ENCODE measurements at places on chromosomes 12 and 14.

DNA sequence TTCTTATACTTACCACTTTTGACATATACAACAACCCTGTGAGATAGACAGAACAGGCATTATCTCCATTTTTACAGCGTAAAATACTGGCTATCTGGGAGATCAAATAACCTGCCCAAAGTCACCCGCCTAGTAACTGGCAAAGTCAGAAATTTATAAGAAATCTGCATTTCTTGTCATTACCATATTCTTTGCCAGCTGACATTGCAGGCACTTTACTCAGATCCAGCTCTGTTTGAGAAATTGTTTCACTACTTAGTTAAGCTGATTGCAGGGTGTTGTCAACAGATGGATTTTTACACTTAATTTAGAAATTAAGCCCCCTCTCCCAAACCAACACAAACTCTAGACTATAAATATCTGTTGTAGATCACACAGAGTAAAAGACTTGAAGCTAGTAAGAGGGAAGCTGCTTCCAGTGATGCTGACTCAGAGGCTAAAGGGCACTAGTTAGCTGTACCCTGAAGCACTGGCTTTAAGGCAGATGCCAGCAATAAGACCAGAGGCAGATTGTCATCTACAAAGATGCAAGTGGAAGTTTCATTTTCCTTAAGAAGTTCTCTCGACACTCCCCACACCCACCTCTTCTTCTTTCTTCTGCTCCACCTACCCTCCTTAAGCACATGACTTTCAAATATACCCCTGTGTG lies 153.1 kb downstream of the ANO6 start:
- no peak for DNase-seq

DNA sequence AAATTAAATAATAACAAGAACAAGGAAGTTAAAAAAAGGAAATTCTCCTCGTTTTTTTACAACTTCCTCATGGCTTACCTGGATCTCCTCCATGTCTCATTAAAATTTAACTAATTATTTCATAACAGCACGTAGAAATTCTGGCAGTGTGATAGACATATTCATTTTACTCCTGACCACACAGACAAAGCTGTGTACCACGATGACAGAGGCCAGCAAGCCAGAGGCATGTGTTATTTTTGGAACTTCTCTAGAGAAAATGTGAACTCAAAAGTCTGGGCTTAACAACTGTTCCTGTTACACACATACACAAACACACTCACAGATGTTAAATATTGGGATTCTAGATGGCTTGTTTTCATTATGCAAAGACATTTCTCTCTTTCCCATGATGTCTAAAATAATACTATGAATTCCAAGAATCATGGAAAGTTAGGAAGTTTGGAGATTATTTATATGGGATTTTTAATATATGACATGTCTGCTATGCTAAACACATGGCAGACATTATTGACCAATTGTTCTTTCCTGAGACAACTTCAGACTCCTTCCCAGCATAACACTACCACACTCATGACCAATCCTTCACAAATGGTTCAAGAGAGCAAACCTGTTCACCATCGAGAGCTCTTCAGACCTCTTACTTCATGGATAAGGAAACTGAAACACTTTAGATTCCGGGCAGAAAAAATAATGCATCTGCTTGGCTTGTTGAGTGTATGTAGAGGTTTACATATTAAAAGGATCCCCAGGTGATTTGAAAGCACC lies 158.7 kb downstream of the DACT1 start:
- DNase-seq, result no peak

GRCh38 chr12:64270411-64270810 lies 48.3 kb upstream of the KICS2 start:
- no peak for DNase-seq

DNA sequence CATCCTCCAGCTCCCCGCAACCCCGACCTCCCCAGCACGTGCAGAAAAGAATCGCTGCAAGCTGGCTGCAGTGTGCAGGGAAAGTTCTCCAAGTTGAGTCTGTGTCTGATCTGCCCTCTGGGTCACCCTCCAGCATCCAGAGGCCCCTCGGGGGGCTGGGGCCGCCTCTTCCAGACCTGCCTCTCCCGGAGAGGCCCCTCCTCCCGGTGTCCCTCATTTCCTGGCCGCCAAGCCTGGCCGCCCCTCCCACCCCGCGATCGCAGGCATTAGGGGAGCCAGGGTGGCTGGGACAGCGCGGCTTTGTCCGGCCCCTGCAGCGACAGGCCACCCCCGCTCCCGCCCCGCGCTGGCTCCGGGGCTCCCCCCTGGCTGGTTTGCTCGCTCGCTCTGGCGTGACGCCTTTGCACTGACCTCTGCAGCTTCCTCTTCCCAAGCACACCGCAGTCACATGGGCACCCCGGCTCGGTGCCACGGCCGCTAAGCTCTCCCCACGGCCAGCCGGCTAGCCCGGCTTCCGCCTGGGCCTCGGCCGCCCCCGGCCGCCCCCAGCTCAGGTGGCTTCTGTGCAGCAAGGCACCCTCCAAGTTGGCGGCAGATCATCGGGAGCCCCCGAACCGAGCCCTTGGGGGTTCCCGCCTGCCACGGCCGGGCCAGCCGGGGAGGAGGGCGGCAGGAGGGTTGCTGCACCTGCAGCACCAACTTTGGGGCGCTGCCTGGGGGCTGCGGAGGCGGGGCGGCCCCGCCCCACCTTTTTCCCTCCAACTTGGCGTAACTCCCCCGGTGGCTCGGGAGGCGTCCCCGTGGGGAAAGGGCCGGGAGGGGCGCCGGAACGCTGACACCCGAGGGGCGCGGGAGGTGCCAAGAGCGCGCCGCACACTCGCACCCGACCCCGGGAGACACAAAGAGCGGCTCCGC lies 43.7 kb downstream of the KDM2B start:
- DNase-seq, result peak; percentile 96

GRCh38 chr12:64733857-64734256 lies 25.3 kb downstream of the GNS start:
- DNase-seq, result no peak

DNA sequence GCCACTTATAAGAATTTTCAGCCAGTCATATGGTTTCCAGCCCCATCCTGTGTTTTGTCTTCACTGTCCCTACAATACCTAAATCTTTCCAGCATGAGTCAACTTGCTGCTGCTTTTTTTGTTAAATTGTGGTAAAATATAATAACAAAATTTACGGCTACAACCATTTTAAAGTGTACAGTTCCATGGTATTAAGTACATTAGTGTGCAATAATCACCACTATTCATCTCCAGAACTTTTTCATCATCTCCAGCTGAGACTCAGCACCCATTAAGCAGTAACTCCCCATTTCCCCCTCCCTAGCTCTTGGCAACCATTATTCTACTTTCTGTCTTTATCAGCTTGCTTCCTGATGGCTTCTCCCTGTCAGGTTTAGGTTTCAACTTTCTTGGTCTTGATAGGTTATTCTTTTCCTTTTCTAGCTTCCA lies 39.1 kb downstream of the FRS2 start:
- DNase-seq, result no peak

DNA sequence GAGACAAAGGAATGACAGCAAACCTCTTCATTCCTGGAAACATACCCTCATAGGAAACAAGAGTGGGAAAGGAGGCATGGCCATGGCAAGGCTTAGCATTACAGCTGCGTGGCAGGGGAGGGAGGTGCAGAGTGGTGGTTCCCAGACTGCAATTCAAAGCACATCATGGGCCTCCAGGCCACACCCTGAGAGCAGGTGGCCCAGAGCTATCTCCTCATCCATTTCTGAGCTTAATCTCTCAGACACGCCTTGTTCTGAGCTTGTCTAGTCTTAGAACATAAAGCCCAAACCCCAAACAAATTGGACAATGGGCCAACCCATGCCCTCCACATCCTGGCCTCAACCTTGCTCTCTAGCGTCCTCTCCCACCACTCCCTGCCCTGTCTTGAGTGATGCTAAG lies 5.9 kb upstream of the KRT3 start:
- DNase-seq, result no peak

DNA sequence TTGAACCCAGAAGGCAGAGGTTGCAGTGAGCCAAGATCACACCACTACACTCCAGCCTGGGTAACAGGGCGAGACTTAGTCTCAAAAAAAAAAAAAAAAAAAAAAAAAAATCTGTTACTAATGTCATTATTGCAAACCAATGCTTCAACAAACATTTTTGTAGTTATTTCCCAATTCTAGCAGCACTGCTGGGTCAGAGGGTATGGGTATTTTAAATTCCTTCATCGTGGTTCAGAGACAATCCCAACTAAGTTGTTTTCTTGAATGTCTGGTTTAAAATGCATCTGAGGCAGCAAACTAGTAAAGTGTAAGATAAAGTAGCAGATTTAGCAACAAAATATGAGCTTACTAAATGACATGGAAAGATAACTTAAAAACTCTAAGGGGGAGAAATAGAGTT lies 65.6 kb downstream of the FERMT2 start:
- DNase-seq, result no peak

- no peak for DNase-seq
These were observed 211.5 kb upstream of the C14orf180 start for GRCh38 chr14:104367866-104368750.

- no peak for DNase-seq
These were observed 7.9 kb downstream of the CCDC85C start for GRCh38 chr14:99596071-99596627.

GRCh38 chr14:35121026-35121886 lies 534 bp downstream of the PPP2R3C start:
- DNase-seq, result no peak

DNA sequence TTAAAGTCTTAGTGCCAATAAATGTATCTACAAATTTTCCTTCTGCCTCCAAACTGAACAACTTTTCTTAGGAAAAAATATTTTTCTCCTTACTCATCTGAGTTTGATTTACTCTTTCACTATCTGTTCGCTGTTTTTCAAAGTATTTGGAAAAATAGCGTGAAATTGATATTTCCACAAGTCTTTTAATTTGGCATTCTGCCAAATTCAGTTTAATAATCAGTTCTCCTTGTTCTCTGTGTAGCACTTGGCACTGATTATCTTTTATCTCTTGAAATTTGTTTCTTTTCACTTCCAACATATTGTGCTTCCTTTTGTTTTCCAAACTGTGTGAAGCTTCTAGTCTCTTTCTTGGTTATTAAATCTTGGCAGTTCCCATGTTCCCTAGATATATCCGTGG lies 559.8 kb downstream of the RPL10L start:
- DNase-seq, result no peak

DNA sequence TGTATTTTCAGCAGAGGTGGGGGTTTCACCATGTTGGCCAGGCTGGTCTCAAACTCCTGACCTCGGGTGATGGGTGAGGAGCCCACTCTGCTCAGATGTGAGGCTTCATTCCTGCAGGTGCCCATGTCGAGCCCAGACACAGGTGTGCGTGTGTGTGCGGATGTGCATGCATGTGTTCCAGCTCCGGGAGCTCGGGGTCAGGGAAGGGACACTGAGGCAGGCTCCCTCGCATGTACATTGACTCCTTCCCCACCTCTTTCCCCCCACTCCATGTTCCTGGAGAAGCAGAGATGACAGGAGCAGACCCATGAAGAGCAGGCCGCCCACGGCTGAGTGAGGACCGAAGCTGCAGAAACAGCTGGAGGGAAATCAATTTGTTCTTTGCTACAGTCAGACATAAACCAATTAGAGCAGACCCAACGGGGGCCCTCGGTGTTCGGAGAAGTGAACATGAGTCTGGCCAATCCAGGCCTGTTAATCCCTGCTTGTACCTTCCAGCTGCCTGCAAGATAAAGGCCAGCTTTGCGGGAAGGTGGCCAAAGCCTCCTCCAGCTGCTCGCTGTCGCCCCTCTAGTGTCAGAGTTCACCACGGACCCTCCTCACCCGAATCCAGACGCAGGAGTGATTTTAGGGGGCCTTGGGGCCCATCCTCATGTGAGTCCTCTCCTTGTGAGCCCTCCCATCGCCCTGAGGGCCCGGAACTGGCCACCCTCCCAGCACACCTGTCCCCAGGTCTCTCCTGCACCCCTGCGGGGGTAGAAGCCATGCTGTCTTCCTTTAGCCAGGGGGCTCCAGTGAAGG lies 321.0 kb upstream of the RTL1 start:
- no peak for DNase-seq

DNA sequence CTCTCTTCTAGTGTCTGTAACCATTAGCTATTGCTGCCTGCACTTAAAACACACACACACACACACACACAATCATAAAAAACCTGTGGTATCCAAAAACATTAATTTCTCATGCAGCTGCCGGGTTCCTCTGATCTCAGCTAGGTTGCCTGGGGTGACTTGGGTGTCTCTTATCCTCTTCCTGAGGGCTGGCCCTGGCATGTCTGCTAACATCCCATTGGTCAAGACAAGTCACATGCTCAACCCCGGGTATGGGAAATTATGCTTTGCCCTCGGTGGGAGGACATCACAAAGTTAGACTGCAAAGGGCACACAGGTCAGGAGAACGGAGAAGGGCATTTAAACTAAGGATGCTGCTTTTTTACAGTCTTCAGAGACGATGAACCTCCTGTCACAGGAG lies 55.7 kb downstream of the TRPV4 start:
- DNase-seq, result peak; percentile 78

GRCh38 chr14:85532374-85533022 lies 2.6 kb downstream of the FLRT2 start:
- DNase-seq, result no peak

DNA sequence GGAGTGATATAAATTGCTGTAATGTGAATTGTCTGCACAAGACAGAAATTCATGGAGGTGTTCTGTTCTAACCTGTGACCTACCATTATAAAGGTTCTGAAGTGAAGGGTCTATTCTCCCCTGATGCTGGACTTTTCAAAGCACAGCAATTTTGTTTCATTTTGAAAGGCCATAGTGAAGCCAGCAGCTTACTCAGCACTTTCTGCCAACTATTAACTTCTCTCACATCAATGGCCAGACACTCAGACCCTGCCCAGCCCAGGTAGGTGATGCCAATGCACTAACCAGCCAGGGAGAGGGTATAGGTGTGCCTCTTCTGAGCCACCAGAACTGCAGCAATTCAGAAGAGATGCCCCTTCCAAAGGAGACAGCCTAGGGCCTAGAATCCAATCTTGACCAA lies 43.9 kb downstream of the SLC15A4 start:
- DNase-seq, result no peak

DNA sequence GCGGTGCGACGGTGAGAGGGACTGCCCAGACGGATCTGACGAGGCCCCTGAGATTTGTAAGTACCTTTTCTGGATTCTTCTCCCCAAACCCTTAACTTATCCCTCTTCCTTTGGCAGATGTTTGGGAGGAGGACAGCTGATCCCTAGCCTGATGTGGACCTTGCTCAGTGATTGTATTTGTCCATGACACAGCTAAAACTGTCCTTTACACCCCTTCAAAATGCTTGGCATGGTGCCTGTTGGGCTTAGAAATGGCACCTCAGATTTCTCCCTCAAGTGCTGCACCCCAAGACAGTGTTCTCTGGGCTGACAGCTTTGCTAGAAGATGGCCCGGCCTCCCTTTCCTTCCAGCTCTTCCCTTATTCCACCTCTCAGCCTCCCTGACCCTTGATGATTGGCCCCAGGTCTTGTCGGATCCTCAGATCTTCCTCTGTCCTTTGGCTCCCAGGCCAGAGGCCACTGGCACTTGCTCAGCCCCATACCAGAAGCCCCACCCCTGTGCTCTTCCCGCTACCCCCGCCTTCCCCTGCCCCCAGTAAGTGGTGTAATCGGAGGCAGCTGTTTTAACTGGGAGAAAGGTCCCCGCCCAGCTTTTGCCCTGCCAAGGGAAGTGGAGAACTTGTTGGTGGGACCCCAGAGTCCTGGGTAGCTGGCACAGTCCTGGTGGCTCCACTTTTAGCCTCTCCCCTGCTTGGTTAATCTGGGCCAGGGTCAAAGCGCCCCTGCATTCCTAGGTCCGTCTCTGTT lies 8.7 kb downstream of the LRP1-AS start:
- DNase-seq, result no peak

Measured in GM13977 (cell line).